ENCODE measurements at places on chromosomes 3 and 15.

DNA sequence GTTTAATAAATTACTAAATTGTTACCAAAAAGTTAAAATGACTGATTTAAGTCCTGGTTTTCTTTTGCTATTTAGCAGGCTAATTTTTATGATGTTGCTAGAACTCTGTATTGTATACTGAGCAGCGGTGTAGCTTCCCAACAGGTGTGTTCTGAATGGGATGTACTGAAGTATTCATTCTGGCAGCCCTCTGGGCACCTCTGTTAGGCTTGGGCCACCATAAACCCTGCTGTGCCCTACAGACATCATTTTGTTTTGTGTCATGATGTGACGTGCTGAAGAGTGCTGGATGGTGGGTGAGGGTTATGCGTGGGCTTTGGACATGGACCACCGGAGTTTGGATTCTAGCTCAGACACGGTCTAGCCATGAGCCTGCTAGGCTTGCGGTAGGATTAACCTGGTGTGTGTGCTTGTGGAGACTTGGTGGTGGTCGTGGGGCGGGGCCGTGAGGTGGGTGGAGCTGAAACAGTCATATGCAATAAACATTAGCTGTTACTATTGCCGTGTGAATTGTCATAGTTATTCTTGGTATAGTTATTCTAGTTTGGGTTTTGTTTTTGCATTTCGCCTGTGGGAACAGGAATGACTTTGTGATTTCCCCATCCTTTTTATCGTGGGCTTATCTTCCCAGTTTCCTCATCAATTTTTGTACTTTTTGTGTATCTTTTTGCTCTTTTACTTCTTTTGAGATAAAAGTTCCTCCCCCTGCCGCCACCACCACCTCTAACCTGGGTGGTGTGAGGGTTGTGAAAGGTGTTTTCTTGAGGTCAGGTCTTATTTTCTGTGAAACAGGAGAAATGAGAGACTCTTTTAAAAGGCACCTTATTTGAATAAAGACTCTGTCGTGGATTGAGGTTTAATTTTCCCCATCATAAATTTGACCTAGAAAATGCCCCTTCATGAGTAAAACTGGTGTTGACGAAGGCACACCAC is 93.7 kb downstream of the MCTP2 start:
- no peak for DNase-seq

GRCh38 chr3:49908373-49909199 is 4.9 kb upstream of the MST1R start:
- no peak for DNase-seq

- DNase-seq: no peak
Measured at GRCh38 chr3:9630550-9631139, 18.7 kb upstream of the MTMR14 start.

DNA sequence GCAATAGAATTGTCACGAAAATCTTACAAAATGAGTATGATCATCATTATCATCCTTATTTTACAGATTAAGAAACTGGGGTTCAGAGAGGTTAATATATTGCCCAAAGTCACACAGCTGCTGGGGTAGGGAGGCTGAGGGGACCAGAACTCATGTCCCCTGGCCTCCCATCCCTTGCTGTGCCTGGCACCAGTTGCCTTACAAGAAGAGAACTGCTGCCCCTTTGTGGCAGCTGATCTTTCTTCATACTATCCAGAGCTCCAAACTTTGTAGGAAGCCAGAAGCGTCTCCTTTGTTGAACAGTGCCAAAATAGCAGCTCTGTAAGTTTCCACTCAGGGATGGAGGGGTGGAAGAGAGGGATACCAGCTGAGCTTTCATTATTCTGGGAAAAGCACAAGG is 236.8 kb upstream of the TBC1D5 start:
- DNase-seq: no peak

- DNase-seq: no peak
Measured at GRCh38 chr3:194768586-194768985, 82.9 kb downstream of the FAM43A start.

- DNase-seq: no peak
Measured at GRCh38 chr15:34360298-34360697, 6.7 kb downstream of the LPCAT4 start.

GRCh38 chr15:91795235-91795634 is 58.3 kb upstream of the SLCO3A1 start:
- DNase-seq: no peak

- DNase-seq: no peak
Measured at GRCh38 chr15:58040150-58040549, 25.4 kb downstream of the ALDH1A2 start.

DNA sequence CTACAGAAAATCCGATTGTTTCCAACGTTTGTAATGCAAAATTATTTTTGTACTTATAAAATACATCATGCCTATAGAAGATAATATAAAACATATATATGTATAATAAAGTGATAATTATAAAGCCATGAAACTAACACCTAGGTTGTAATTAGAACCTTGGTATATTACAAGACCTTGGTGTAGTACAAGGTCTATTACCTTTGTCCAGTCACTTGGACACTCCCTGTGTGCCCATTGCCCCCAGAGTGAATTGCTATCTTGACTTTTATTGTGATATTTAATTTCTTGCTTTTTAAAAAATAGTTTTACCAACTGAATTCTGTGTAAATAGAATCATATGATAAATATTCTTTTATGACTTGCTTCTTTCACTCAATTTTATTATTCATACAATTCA is 20.7 kb upstream of the TNFSF10 start:
- DNase-seq: no peak

GRCh38 chr3:160180581-160181216 is 44.5 kb upstream of the C3orf80 start:
- DNase-seq: no peak

DNA sequence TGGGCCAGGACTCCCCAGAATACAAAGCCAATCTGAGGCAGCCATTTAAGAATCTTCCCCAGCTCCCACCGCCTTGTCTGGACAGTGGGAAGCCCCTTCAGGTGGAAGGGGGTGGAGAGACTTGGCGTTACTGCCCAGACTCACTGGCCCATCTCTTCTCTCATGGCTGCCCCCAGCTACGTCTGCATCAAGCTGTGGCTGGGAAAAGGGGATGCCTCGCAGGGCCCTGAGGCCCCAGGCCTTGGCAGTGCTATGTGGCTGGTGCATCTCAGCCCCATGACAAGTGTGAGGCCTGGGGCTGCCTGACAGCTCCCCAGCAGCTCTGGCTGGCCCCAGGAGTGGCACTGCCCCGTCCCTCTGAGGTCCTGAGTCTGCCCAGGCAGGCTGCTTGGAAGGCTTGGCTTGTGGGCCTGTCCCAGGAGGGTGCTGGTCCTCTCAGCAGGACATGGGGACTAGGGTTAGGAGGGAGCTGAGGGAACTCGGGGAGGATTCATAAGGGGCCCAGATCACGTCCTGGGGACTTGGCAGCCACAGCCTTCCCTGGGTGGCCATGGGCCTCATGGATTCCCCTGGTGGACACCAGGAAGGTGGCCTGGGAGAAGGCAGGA is 20.2 kb upstream of the SLC41A3 start:
- no peak for DNase-seq

DNA sequence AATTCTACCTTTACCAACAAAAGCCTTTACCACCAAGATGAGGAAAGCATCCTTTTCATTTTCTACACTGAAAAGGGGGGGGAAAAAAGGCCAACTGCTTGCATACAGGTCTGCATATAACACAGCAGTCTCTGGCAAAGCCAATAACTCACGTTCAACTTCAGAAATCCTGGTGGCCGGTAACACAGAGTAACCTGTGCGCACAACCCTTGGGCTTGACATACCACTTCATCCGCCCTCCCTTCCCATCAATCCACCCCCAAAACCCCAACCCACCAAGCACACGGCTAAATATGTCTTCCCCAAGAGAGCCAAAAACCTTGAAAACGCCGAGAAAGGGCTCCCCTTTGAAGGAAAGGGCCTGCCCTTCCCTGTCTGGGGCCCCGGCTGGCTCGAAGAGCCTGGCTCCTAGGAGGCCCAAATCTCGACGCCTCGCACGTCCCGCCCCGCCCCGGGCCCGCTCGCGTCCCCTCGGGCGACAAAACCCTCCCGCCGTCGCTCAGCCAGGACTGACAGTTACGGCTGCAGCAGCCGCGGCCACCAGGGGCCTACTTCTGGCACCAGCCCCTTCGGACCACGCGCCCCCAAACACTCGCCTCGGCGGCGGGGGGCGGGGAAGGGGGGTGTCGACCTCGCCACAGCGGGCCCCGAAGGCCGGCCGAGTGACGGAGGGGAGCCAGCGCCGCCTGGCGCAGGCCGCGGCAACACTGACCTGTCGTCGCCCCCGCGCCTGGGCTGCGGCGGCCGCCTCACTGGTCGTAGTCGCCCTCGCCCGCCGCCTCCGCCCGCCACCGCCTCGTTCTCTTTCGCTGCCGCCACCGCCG is 835 bp downstream of the UBE3A start:
- DNase-seq: peak; percentile 86

DNA sequence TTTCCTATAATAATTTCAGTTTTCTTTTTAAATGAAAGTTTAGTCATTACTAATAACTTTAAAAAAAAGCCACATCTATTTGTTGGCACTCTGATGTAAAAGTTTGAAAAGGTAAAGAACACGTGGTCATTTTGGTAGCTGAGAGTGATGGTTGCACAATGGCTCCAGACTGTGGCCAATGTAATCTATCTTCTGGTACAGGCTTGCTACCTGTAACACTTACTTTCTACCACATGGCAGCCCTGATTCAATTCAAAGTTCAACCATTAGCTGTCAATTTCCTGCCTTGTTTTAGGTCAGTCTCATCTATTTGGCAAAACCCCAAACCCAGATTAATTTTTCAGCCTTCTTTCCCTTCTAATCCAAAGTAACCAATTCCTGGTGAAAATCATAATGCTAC is 126.1 kb downstream of the TUSC7 start:
- DNase-seq: no peak

- DNase-seq: no peak
Measured at GRCh38 chr15:25739687-25740121, 123.4 kb downstream of the ATP10A start.

DNA sequence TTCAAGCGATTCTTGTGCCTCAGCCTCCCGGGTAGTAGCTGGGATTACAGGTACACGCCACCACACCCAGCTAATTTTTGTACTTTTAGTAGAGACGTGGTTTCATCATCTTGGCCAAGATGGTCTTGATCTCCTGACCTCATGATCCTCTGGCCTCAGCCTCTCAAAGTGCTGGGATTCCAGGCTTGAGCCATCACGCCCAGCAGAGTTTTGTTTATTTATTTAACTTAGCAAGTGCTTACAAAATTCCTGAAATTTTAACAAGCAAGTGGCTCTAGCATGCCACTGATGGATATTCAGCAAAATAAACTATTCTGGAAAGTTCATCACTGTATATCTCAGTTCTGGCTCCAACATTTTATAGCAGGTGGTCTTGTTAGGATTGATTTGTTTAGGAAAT is 585.9 kb downstream of the OTOL1 start:
- no peak for DNase-seq

DNA sequence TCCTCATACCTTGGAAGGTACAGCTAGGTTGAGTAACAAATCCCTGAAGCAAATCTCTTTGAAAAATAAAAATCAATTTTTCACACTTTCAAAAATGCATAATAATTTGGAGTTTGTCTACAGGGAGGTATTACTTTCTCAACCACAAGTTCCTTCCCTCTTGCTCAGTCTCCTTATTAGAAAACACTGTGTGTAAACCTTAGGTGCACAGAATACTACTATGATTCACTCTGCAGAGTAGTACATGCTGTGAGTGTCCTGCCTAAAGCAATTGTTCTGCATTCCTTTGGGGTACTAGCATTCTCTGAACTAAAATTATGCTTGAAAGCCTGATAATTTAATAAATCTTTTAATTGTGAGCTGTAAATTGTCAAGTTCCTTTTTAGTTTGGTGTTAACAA is 115.9 kb upstream of the EPHA3 start:
- no peak for DNase-seq

DNA sequence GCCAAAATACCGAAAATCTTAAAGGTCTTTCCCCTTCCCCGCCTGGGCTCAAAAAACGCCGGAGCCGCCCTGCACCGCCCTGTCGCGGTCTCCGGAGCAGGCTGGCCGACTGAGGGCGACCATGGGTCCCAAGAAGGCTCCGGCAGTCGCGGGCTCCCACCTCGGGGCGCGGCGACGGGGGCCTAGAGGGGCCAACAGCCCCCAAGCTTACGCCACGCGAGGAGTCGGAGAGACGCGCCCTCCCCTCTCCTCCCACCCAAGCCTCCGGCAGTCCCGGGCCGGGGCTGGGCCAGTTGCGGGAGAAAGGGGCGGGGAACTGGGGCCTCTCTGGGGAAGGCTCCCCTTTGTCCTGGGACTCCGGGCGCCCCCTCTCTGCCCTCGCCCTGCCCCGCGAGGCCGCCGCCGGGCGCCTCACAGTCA is 69.2 kb downstream of the GOLGA8B start:
- DNase-seq: peak; percentile 50

- DNase-seq: no peak
Measured at GRCh38 chr15:77414789-77415442, 5.0 kb downstream of the PEAK1 start.

- no peak for DNase-seq
Measured at GRCh38 chr3:120764206-120764605, 21.7 kb downstream of the GTF2E1 start.

DNA sequence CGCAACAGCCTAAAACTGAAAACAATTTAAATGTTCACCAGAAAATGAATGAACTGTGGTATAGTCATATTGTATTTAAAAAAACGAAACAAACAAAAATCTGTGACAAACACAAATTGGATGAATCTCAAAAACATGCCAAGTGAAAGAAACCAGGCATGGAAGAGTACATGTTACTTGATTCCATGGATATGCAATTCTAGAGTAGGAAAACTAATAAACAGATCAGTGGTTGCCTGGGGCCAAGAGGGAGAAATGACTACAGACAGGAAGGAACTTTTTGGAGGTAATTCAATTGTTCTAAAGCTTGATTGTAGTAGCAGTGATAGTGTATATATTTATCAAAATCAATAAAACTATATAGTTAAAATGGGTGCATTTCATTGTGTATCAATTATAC is 16.8 kb downstream of the UBE3A start:
- no peak for DNase-seq

- no peak for DNase-seq
Measured at GRCh38 chr3:183898028-183898431, 13.3 kb upstream of the PARL start.

- DNase-seq: no peak
Measured at GRCh38 chr3:82100378-82100777, 338.9 kb upstream of the GBE1 start.

DNA sequence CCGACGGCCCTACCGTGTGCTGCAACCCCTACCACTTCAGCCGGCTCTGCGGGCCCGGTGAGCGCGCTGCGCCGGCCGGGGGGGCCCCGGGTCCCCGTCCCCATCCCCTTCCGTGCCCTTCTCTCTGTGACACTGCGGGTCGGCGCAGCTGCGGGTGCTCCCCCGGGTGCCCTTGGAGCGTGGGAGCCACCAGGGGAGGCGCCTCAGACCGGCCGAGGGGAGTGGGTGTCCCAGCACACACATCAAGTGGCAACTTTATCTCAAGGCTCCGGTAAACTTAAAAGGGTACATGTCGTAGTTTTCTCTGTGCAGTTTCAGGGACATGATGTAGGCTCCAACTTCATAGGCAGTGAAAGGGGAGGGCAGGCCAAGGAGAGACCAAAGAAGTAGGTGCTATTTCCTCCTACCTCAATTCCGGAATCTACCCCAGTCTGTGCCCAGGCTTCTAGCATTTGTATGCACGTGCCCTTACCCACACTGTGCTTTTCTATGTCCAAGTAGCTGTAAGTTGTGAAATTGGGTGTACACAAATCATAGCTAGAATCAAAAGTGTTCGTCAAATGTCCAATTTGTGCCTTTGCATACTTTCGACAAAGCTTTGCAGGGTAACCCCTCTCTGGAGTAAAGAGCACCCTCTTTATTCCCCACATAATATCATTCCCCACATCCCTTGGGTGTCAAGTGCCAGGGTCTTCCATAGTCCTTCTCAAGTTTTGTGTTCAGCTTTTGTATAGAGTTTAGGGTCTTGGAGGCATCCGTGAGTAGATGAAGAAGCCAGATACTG is 2.2 kb downstream of the SMAD6 start:
- no peak for DNase-seq

Data from GM06990 (cell line).